ENCODE measurements at places on chromosomes 2 and 18. TPM values are rescaled to one million over a fixed set of nuclear protein-coding genes. Genes with fewer than 3 reads are reported as not detected.

CAPN14 gene
- 0.25 TPM for total RNA-seq

UGT1A10 gene
- total RNA-seq, result not detected

REG3G gene
- not detected for total RNA-seq

DSG1 gene
- total RNA-seq, result not detected

GCKR gene
- total RNA-seq, result 0.61 TPM

BMPR2 gene
- total RNA-seq, result 95.0 TPM

ARHGAP15 gene
- not detected for total RNA-seq
